Colonic mucosa (tissue), 4 donors: ENCODE measurements at places on chromosomes 13 and 19. TPM values are rescaled to one million over a fixed set of nuclear protein-coding genes. Genes with fewer than 3 reads are reported as not detected.
A peak's percentile ranks its signal among the peaks of the same experiment; 100 is the strongest.

DNA sequence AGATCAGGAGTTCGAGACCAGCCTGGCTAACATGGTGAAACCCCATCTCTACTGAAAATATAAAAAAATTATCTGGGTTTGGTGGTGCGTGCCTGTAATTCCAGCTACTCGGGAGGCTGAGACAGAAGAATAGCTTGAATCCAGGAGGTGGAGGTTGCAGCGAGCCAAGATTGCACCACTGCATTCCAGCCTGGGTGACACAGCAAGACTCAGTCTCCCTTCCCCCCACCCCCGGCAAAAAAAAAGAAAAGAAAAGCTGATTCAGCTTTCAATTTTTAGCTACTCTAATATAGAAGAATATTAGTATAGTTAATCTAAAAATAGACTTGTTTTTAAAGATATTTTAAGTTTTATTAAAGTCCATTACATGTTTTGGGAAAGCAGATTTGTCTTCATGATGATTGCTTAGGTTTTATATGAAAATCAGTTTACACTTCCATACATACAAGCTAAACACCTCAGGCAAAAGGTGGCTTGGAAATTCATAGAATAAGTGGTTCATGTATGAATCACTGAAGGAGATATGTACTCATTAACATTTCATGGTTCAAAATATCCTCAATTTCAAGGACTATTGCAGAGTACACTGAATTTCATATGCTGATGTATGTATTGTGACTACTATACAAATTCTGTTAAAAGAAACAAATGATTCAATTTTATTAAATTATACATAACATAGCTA is 165.2 kb downstream of the TDRD3 start:
- H3K4me3 ChIP-seq, result no peak overlapping the region
- H3K27me3 ChIP-seq, result no peaks in the 10 kb centered on the region
- H3K36me3 ChIP-seq, result no peaks in the 10 kb centered on the region
- no peak overlapping the region for H3K27ac ChIP-seq
- no peaks in the 10 kb centered on the region for H3K4me1 ChIP-seq
- no peak for DNase-seq

Gene ANKLE1
- 0.44 TPM for total RNA-seq

DNA sequence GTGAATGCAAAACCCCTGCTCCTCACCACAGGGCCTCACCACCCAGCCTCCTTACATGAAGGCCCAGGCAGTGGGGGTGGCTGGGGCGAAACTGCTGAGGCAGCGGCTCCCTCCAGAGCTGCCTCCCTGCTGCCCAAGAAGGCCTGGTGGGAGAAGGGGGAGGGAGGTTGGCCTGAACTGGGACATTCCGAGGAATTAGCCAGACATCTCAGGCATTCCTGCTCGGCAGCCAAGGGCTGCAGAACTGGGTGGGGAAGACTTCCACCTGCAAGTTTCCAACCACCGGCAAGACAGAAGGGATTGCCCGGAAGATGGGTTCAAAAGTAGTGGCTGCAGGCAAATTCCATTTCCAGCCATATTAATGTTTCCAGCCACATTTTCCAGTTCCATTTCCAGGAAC is 2.3 kb upstream of the PSPN start:
- H3K27ac ChIP-seq, result no peak overlapping the region
- H3K4me1 ChIP-seq, result no peaks in the 10 kb centered on the region
- DNase-seq, result no peak
- no peak overlapping the region for H3K4me3 ChIP-seq
- H3K36me3 ChIP-seq, result peaks cover 14% of the 10 kb centered on the region

Gene KANK3
- 2.7 TPM for total RNA-seq

Gene DHDH
- not detected for total RNA-seq

DNA sequence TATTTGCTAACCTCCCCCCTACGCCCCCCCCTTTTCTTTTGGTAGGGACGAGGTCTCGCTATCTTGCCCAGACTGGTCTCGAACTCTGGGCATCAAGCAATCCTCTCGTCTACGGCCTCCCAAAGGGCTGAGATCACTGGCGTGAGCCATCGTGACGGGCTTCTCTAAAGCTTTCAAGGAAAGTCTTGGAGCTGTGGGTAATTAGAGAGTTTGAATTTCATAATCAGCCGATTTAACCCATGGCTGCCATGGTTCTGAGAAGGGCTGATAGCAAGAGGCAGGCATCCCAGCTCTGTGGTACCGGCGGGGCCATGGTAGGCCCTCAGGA is 679 bp upstream of the ABHD8 start:
- no peaks in the 10 kb centered on the region for H3K36me3 ChIP-seq
- H3K4me3 ChIP-seq, result peak overlapping the region; percentile 63
- no peaks in the 10 kb centered on the region for H3K27me3 ChIP-seq
- DNase-seq, result no peak
- H3K27ac ChIP-seq, result no peak overlapping the region

- no peak for DNase-seq
- no peak overlapping the region for H3K27ac ChIP-seq
- H3K27me3 ChIP-seq, result no peaks in the 10 kb centered on the region
- H3K4me1 ChIP-seq, result no peaks in the 10 kb centered on the region
- H3K36me3 ChIP-seq, result no peaks in the 10 kb centered on the region
Observed at GRCh38 chr13:25890671-25891212, 161.1 kb downstream of the SHISA2 start.

Gene ANGPTL8
- total RNA-seq, result not detected

- no peak overlapping the region for H3K4me3 ChIP-seq
- no peaks in the 10 kb centered on the region for H3K4me1 ChIP-seq
- no peak for DNase-seq
Observed at GRCh38 chr19:14189415-14189814, 16.6 kb downstream of the ADGRL1 start.

GRCh38 chr13:113602291-113602988 is 17.9 kb downstream of the TFDP1 start:
- H3K27ac ChIP-seq, result no peak overlapping the region
- no peak overlapping the region for H3K4me3 ChIP-seq
- H3K27me3 ChIP-seq, result no peaks in the 10 kb centered on the region
- no peak for DNase-seq

DNA sequence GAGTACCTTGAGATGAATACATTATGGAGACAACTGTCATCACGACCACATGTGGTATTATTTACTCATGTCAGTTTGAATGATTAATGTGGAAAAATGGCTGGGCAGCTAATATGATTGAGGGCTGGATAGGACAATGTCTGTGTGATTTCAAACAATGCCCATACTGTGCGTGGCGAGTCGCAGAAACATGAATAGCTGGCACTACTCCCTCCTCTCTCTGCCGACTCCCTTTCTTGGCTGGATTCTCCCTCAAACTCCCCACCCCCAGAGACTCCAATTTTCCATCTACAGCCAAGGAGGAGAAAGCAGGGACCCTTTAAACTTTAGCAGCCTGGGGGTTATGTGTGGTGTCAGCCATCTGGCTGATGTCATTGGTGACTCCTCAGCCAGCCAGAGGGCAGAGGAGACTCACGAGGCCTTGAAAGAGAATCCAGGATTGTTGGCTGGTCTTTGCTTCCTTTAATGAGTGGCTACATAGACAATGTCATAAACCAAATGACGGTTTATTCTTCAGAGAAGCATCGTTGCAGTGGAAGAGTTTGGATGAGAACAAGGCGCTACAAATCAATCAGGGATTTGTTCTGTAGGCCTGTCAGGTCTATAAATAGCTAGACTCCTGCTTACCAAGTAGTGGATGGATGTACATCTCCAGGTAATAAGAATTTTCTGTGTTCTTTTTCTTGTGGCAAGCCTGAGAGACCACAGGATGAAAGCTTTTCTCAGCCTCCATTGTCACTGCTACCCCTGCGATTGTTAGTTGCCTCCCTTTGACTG is 165.6 kb downstream of the DLEU7 start:
- H3K4me1 ChIP-seq, result no peaks in the 10 kb centered on the region
- no peaks in the 10 kb centered on the region for H3K36me3 ChIP-seq
- H3K27me3 ChIP-seq, result no peaks in the 10 kb centered on the region
- H3K4me3 ChIP-seq, result no peak overlapping the region

Gene PRR20D
- total RNA-seq, result not detected

- no peaks in the 10 kb centered on the region for H3K36me3 ChIP-seq
- no peak for DNase-seq
- H3K27me3 ChIP-seq, result no peaks in the 10 kb centered on the region
- H3K4me3 ChIP-seq, result no peak overlapping the region
Observed at GRCh38 chr13:88066847-88067246, 395.7 kb downstream of the SLITRK5 start.

Gene COL4A2
- 61.1 TPM for total RNA-seq

Gene CDC37
- total RNA-seq, result 286 TPM

Gene TNFSF9
- 4.0 TPM for total RNA-seq

Gene ALKBH6
- total RNA-seq, result 26.2 TPM

DNA sequence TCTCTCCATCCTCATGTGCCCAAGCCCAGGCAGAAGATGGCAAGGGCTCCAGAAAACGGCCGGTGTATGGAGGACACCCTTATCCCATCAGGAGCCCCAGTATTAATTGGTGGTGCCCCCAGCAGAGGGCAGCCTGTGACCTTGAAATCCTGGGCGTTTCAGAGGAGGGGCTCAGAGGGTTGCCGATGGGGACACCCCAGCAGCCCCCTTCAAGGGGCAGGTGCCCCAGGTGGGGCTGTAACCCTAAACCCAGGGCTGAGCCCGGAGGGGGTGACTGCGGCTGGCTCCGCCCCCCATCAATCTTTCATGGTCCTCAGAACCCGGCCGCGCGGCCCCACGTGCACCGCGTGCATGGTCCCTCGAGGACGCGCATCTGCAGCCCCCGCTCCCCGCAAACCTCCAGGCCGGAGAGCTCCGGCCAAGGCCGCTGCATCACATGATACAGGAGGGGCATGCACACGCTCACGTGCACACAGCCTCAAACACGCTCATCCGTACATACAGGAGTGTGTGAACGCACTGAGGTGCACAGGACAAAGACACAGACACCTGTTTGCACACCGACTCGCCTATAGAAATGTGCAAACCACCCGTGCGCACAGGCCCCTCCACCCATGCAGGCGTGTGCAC is 949 bp downstream of the RAB3A start:
- H3K27ac ChIP-seq, result no peak overlapping the region
- H3K36me3 ChIP-seq, result no peaks in the 10 kb centered on the region
- peak overlapping the region; percentile 55 for H3K4me3 ChIP-seq
- DNase-seq, result peak; percentile 55
- H3K4me1 ChIP-seq, result peaks cover 5% of the 10 kb centered on the region
- H3K27me3 ChIP-seq, result no peaks in the 10 kb centered on the region

- no peak overlapping the region for H3K27ac ChIP-seq
- H3K27me3 ChIP-seq, result no peaks in the 10 kb centered on the region
- no peaks in the 10 kb centered on the region for H3K4me1 ChIP-seq
- no peak overlapping the region for H3K4me3 ChIP-seq
- DNase-seq, result no peak
- H3K36me3 ChIP-seq, result no peaks in the 10 kb centered on the region
Observed at GRCh38 chr13:60765700-60766411, 368.8 kb downstream of the TDRD3 start.

Gene PROZ
- not detected for total RNA-seq

DNA sequence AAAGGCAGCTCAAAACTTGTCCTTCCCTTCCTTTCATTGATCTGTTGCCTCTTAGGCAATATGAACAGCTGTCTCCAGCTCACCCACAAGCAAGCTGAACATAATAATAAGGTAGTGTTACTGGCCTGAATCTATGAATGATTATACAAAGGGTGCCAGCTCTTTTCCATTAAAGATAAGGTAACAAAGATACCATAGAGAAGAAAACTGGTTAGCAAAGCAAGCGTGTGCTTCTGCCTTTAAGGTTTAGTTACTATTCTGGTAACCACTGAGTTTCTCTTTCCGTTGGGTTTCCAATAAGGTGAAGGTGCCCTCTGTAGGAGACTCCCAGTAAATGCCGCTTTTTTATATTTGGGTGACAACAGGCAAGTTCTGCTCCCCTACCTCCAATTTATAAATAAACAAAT is 12.1 kb upstream of the DACH1 start:
- no peak for DNase-seq
- H3K36me3 ChIP-seq, result no peaks in the 10 kb centered on the region
- no peaks in the 10 kb centered on the region for H3K4me1 ChIP-seq
- H3K4me3 ChIP-seq, result no peak overlapping the region
- no peak overlapping the region for H3K27ac ChIP-seq
- no peaks in the 10 kb centered on the region for H3K27me3 ChIP-seq

Gene PNMA8B
- 0.29 TPM for total RNA-seq

DNA sequence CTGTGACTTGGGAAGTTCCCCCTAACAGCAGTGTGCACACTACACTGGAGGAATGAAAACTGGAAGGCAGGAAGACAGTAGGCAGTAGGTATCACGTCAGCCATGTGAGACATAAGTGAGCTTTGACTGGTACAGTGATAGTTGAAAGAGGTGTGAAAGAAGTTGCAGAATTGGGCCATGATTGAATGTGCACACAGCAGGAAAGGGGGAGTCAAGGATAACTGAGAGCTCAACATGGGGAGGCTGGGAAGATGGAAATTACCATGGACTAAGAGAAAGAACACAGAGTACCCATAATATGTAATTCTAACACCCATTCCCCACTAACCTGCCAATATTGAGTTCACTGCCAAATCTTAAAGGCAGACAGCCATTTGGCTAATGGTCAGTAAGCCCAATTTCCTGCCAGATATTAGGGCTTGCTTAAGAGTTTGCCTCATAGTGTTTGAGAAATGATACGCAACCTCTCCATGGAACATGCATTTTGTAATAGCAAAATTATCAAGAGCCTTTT is 321.7 kb downstream of the DCT start:
- H3K36me3 ChIP-seq, result no peaks in the 10 kb centered on the region
- H3K4me3 ChIP-seq, result no peak overlapping the region
- no peak overlapping the region for H3K27ac ChIP-seq
- DNase-seq, result no peak
- no peaks in the 10 kb centered on the region for H3K4me1 ChIP-seq

DNA sequence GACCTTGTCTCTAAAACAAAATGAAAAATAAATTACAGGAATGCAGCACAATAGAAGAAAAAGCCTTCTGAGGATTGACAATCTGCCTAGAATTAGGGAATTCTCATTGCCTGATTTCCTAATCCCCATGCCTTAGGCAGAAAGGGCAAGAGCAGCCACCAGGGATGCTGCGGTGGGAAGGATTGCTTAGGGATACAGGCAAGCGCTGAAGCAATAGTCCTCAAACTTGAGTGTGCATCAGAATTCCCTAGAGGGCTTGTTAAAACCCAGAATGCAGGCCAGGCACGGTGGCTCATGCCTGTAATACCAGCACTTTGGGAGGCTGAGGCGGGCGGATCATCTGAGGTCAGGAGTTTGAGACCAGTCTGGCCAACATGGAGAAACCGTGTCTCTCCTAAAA is 1.0 kb upstream of the OR7C2 start:
- H3K4me1 ChIP-seq, result no peaks in the 10 kb centered on the region
- no peak overlapping the region for H3K4me3 ChIP-seq
- H3K27ac ChIP-seq, result no peak overlapping the region
- DNase-seq, result no peak

DNA sequence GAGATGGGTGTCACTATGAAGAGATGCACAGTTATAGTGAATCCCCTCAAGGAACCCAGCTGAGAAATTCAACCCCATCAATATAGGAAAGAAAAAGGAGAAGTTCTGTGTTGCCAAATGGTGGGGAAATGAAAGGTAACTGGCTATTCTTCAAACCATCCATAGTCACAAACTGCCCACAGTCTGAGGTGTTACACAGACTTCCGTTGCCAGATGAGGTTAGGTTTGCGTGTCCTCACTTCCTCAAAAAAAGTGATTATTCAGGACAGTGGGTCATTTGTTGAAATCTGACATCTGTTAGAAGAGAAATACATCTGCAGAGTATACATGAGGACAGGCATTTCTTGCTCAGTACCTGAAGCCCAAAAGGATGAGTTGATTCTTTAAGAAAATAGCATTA is 9.0 kb downstream of the SIGLEC5 start:
- no peak overlapping the region for H3K4me3 ChIP-seq
- H3K4me1 ChIP-seq, result no peaks in the 10 kb centered on the region
- no peaks in the 10 kb centered on the region for H3K27me3 ChIP-seq
- no peak for DNase-seq

Gene C13orf42
- not detected for total RNA-seq
